Activated T-helper 2 cell treated with anti-CD3 and anti-CD28 coated beads, Interferon-gamma antibody, Interleukin-2, Interleukin-4, amounts not matched to agents 10 μg/mL and 5 μg/mL and 100 μg/mL, durations not matched to agents 14 hours and 24 hours and 36 hours (primary cell): ENCODE measurements at places on chromosomes 5 and 9. TPM values are rescaled to one million over a fixed set of nuclear protein-coding genes. Genes with fewer than 3 reads are reported as not detected.

GRCh38 chr5:553874-554273 lies 29.6 kb upstream of the SLC9A3 start:
- peaks cover 17% of the 10 kb centered on the region for H3K27me3 ChIP-seq
- no peak overlapping the region for H3K4me3 ChIP-seq
- no peaks in the 10 kb centered on the region for H3K4me1 ChIP-seq
- H3K36me3 ChIP-seq, result no peaks in the 10 kb centered on the region
- H3K27ac ChIP-seq, result no peak overlapping the region
- no peak for DNase-seq

- no peak overlapping the region for H3K4me3 ChIP-seq
- H3K27me3 ChIP-seq, result no peaks in the 10 kb centered on the region
- peaks cover 3% of the 10 kb centered on the region for H3K36me3 ChIP-seq
- peak overlapping the region; percentile 73 for H3K27ac ChIP-seq
These were observed 54.1 kb upstream of the FYB1 start for GRCh38 chr5:39273314-39273954.

Gene NUP155
- 66.8 and 69.8 TPM in 2 replicates for total RNA-seq

DNA sequence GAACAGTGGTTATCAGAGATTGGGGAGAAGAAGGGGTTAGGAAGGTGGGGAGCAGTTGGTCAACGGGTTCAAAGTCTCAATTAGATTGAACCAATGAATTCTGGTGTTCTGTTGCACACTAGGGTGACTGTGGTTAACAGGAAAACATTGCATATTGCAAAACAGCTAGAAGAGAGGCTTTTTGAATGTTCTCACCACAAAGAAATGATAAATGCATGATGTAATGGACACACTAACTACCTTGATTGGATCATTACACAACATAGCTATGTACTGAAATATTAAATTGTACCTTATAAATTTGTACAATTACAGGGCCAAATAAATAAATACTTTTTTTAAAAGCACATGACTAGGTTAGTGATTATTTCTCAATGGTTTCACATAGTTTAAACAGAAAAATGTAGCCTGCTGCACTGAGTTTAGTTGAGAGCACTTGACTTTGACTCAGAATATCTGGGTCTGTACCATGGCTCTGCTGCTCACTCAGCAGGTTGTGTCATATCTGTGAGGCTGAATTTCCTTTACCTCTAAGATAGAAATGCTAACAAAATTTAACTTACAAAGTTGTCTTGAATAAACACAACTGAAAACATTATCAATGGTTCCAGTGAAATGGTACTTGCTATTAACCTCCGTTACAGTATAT lies 30.4 kb downstream of the NUDT12 start:
- H3K27me3 ChIP-seq, result peaks cover 12% of the 10 kb centered on the region
- no peak overlapping the region for H3K4me3 ChIP-seq
- H3K36me3 ChIP-seq, result no peaks in the 10 kb centered on the region

GRCh38 chr5:171794470-171794960 lies 8.9 kb downstream of the SMIM23 start:
- no peak for DNase-seq
- H3K27me3 ChIP-seq, result peaks cover 4% of the 10 kb centered on the region
- H3K27ac ChIP-seq, result no peak overlapping the region
- no peaks in the 10 kb centered on the region for H3K36me3 ChIP-seq

DNA sequence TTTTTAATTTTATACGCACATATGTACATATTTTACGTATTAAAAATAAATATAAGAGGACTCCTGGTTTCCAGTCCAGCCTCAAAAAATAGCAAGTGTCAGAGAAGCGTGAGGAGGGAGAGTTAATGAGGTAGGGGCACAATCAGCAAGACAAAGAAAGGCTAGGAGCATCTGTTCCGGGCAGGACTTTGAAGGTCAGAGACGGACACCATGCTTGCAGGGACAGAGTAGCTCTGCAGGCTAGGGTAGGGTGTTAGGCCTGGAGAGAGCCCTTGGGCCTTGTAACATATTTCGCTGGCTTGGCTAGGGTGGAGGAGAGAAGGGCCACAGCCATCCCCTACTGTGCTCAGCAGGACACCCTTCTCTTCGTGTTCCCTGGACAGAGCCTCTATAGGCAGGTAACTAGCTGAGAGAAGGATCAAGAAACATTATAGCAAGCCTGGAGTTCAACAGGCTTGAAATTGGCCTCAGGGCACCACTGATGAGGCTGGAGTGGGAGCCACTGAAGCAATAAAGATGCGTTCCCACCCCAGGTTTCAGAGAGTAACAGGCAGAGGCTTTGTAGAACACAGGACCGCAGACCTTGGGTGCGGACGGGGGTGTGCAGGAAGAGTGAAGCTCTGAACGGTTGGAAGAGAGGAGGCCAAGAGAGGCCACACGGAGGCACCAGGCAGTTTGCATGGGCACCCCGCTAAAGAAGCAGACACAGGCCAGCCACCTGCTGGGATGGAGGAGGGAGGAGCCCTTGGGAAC lies 9.7 kb upstream of the IPPK start:
- no peak overlapping the region for H3K27ac ChIP-seq
- H3K36me3 ChIP-seq, result no peaks in the 10 kb centered on the region
- no peaks in the 10 kb centered on the region for H3K4me1 ChIP-seq
- DNase-seq, result no peak
- H3K4me3 ChIP-seq, result no peak overlapping the region
- no peaks in the 10 kb centered on the region for H3K27me3 ChIP-seq

DNA sequence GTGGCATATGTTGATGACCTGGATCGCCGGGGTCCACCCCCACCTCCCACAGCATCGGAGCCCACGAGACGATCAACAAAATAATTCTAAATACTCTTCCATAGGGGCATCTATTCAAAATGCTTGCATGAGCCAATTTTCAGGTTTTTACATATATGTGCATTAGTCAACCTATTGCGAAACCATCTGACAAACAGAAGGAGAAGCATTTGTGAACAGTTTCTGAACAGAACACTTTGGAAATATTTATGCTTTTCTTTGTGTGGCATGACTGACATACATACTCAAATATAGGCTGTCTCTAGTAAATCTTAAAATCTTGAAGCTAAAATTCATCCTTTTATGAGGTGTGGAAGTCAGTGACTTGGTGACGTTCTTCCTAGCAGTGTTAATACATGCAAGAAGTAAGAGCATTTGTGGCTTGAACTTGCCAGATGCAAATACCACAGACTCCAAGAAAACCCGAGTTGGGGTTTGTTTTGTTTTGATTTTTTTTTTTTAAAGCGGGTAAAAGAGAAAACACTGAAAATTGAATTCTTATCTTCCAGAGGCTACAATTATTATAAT lies 5.3 kb downstream of the GPR151 start:
- DNase-seq, result no peak
- H3K4me1 ChIP-seq, result no peaks in the 10 kb centered on the region
- H3K36me3 ChIP-seq, result peaks cover 65% of the 10 kb centered on the region
- H3K27me3 ChIP-seq, result no peaks in the 10 kb centered on the region
- no peak overlapping the region for H3K27ac ChIP-seq
